ENCODE measurements at places on chromosomes 6 and 20. TPM values are rescaled to one million over a fixed set of nuclear protein-coding genes. Genes with fewer than 3 reads are reported as not detected.
A peak's percentile ranks its signal among the peaks of the same experiment; 100 is the strongest.

The ROS1 gene
- total RNA-seq: 0.05 TPM

The GRM4 gene
- total RNA-seq: 2.6 TPM

The FILIP1 gene
- total RNA-seq: 32.0 TPM

The HDDC2 gene
- total RNA-seq: 18.4 TPM

The EYS gene
- total RNA-seq: not detected

The RBM38 gene
- 23.6 TPM for total RNA-seq

The FNDC1 gene
- 1.2 TPM for total RNA-seq

The GMPR gene
- total RNA-seq: 1.8 TPM

DNA sequence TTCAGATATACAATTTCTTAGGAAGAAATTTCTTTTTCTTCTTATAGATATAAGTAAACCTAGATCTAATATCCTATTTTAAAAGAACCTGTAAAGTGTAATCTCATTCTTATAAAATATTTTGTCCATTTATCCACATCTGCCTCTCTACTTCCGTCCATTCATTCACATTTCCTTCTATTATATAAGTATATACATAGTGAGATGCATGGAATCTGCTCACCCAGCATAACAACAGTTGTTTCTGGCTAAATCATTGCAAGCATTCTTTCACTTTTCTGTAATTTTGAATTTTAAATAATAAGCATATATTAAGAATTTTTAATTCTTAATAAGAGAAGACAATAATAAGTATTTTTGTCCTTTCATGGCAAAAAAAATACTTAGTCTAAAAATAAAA, 45.4 kb downstream of the CEP162 start:
- no peak for DNase-seq

DNA sequence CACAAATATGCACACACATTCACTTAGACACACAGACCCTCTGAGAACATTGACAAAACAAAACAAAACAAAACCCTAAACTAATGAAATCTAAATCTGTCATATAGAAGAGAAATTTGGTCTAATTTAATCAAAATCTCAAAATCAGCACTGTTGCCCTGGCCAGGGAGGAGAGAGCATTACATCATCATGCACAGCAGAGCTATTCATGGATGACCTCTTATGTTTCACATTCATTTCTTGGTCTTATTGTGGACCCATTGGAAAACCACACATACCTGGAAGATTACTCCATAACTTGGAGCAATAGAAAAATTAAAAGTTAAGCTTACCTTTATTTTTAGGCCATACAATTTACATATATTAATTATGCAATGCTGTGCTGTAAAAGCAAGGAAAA, 1223.6 kb upstream of the GJE1 start:
- no peak for DNase-seq

DNA sequence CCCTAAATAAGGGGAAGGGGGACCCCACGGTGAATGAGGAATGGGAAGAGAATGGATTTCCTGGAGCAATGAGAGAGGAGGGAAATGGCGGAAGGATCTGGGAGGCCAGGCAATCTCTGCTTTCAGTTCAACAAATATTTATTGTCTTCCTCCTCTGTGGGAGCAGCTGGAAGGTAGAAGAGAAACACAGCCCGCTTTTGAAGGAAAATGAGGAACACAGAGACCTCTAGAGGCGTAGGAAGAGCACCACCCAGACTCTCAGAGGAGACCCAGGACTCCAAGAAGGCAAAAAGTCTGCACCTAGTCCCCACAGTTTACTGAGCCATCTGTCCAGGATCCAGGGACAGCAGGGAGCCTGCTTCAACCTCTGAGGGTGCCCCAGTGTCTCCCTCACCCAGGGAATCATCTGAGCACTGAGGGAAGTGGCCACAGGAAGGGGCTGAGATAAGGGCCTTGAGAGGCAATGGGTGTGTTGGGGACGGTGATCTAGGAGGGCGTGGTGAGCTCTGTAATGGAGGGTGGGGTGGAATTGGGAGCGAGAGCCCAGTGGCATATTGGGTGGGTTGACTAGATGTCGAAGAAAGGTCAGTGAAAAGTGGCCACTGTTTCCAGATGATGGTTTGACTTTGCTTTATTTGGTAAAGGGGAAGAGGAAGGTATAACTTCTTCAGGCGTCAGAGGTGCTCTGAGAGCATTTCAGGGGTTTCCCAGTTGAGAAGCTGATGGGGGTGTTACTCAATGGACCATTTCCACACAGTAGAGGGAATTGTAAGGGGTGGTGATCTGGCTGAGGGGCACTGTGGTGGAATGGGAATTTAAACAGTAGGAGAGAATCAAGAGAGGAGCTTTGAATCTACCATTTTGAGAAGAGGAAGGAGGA, 610 bp downstream of the PSORS1C1 start:
- no peak for DNase-seq

- DNase-seq: no peak
Measured at GRCh38 chr6:162226803-162227202, 500.8 kb downstream of the PRKN start.

DNA sequence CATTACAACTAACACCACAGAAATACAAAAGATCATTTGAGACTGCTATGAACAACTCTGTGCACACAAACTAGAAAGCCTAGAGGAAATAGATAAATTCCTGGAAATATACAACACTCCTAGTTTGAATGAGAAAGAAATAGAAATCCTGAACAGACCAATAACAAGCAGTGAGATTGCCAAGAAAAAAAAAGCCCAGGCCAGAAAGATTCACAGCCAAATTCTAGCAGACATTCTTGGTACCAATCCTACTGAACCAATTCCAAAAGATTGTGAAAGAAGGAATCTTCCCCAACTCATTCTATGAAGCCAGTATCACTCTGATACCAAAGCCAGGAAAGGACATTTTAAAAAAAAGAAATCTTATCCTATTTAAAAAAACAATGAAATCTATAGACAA, 7.0 kb upstream of the CDK19 start:
- no peak for DNase-seq

- no peak for DNase-seq
Measured at GRCh38 chr20:50185426-50185825, 5.2 kb upstream of the CEBPB start.

DNA sequence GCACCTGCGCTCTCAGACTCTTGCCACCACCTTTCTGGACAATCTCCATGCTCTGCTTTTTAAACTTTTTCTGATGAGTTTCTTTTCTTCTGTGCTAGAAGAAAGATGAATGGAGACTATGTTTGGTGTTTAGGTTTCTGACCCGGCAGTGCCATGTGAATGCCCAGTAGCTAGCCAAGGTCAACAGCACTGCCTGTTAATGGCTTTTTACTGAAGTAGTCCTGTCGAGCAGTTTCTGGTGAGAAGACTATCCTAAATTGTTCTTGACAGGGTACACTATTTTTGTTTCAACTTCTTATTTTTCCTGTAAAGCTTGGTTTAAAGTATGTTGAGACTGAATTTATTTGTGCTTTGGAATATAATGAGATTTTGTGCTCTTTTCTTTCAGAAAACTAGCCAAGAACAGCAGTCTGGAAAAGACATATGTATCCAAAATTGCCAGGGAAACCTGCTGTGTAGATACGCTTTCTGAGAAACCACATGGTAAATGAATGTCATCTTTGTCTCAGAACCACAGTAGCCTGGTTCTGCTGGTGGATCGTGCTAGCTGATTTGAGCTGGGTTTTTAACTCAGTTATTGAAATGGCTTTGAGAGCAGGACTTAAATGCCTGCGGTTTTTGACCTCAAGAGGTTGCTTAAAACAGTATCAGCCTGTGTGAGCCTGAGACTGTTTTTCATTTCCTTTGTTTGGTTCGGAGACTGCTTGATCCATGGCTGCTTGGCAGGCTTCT, 48.1 kb downstream of the KCNS1 start:
- DNase-seq: no peak

DNA sequence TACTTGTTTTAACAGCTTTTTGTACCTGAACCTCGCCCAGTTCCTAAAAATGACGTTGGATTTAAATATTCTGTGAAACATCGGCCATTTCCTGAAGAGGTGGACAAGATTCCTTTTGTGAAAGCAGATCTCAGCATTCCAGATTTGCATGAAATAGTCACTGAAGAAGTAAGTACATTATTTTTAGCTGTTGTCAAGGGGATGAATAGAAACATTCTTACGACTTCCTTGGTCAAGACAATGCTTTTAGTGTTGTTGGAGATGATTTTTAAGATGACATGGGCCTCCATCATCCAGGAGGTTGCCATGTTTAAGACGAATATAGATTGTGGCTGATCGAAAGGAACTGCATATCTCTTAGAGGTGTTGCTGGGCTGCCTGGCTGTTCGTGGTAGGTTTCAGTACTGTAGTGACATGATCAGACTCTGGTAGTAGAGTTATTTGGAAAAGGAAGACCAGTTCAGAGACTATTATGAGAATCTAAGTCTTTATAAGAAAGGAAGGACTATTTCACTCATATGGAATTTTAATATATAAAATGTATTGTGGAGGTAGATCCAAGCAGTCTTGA, 29.9 kb upstream of the ADIG start:
- no peak for DNase-seq

DNA sequence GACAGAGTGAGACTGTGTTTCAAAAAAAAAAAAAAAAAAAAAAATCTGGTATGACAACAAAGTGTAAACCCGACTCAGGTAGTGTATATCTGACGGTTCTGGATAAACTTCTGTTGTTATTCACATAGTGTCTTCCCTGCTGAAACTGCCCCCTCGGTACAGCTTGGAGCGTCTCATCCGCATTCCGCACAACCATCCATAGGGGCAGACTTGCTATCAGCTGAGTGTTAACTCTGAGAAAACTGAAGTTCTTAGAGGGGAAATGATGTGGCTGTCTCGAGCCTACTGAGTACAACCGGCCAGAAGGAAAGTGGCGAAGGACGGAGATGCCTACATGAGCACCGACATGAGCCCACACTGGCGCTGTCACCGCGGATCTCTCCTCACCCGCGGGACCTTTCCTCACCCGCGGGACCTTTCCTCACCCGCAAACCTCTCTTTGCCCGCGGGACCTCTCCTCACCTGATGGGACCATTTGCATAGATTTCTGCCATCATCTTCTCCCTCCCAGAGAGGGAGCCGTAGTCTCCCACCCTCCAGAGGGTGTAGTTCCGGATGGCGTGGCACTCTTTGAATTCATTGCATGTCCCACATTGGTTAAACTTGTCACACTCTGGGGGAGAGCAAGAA, 9.8 kb downstream of the CTSZ start:
- DNase-seq: no peak

DNA sequence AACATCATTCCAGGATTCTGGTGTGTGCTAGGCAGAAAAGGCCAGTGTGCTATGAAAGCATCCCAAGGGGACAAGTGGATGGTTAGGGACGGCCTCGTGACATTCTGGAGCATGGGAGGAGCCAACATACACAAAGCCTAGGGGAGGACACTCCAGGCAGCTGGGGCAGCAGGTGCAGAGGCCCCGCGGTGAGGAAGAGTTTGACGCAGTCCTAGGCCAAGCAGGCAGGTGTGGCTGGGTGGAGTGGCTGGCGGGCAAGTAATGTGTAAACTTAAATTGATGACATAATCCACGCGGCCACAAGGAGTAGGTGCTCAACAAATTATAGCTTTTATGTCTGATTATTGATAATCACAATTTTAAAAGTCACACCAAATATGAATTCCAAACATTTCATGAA, 93.6 kb downstream of the TMEM242 start:
- DNase-seq: no peak

DNA sequence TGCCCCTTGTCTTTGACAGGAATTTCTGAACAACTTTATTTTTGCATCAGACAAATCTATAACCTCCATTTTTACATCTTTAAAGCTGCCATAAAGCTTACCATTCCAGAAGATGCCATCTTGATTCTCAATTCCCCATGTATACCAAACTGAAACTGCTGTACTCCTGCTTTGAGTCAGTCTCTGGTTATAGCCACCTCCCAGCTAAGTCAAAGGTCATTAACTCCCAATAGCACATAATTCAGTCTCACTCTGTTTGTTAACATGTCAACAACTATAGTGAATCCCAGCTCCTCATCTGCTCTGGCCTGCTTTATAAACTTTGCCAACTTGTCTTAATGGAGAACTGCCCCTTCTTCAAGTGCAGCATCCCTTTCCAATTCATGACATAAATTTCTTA, 343.6 kb downstream of the FRK start:
- DNase-seq: no peak

DNA sequence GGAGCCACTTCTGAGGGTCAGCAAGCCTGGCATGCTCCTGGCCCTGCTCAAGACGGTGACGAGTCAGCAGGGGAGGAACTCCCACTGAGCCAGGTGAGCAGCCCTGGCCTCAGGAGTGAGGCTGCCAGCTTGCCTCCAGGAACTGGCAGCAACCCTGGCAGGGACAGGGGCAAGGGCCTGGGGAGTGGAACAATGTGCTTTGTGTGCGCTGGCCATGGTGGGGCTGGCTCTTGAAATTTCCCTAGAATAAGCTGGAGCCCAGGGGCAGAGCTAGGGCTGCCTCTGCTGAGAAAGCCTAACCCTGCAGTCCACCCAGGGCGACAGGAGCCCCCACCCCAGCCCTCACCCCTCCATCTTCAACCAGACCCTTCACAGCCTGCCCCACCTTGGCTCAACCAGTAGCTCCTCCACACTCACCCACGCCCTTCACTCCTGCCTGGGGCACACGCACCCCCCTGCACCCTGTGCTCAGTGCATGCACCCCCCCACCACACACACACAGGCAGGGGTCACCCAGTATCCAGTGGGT, 88.0 kb downstream of the MRPL14 start:
- DNase-seq: no peak

DNA sequence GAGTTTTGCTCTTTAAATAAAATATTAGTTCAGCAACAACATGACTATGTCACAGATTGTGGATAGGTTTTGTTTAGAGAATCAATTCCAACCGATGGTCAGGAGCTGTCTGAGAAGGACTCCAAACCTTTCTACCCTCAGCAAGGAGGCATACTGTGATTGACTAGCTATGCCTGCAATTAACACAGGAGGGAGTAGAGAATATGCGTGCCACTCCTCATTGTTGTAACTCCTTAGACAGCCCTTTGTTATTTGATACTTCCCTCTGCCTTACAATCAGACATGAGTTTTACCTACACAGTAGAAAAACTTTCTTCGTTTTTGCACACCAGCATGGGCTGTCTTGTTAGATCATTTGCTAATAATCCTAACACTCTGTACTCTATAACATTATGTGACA, 796.5 kb downstream of the PRIM2 start:
- no peak for DNase-seq

DNA sequence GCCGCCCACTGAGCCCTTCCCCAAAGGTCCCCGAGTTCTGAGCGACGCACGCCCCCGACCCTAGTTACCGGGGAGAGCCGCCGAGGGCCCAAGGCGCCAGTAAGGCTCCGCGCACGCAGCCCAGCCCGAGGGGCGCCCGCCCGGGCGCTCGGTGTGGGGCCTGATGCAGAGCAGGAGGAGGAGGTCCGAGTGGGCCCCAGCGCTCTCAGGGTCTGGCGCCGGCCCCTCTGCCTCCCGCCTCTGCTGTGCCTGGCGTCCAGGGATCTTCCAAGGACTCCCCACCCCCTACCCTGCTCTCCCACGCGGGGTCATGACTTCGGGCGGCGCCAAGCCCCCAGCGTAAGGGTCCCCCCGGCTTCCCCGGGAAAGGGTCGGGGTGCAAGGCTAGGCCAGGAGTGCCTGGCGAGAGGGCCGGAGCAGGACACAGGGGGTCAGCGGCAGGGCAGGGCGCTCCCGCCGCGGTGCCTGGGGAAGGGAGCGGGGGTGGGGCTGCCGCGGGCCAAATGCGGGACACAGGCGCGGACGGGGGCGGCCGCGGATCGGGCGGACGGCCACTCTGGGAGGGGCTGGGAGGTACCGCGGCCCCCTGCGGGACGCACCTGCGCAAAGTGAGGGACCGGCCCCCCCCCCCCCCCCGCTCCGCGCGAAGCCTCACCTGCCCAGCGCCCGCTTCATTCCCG, 637 bp downstream of the ABHD12 start:
- peak; percentile 45 for DNase-seq

All from endothelial cell (in vitro differentiated cells).